ENCODE measurements at places on chromosomes 2 and 18. TPM values are rescaled to one million over a fixed set of nuclear protein-coding genes. Genes with fewer than 3 reads are reported as not detected.

DNA sequence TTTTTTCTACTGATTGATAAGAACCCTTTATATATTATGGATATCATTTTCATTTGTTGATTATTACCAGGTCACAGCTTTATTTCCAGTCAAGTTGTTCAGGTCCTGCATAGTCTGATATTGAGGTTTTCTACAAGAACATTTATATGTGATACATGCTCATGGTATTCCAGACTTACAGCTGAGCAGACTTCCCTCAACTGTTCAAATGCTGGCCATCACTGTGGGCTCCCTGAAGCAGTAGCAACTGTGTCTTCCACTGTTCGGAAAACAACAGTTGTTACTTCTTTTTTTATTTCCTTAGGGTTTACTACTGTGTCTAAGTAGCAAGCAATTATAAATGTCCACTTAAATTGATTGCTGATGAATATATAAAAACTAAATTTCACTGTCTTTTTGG lies 79.5 kb downstream of the DGKD start:
- no peak for DNase-seq

GRCh38 chr2:181642086-181642485 lies 14.8 kb downstream of the CERKL start:
- no peak for DNase-seq

Gene PGAP1
- 24.0 TPM for total RNA-seq

DNA sequence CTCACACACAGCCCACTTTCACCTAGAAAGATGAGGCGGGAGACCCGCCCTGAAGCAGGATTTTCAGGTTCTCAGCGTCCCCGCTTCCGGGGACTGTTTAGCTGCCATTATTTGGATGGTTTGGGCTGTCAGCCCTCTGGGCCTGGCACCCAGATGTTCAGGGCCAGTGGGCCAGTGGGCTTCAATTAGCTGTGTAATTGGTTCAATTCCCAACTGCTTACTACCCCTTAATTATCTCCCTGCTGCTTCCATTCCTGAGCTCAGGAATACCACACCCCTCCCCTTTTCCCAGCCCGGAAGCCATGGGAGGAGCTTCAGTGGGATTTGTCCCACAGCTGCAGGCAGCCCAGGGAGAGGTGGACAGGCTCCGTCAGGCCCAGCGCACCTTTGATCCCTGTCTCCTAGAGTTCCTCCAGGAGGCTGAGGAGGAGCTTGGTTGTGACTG lies 114.1 kb upstream of the MYCN start:
- no peak for DNase-seq

Gene ACTG2
- total RNA-seq: 41.2 TPM

- no peak for DNase-seq
Observed at GRCh38 chr2:217884985-217885384, 117.8 kb downstream of the TNS1 start.

Gene UPP2
- total RNA-seq: not detected

Gene CREB1
- 54.3 TPM for total RNA-seq

GRCh38 chr2:235762832-235763598 lies 269.2 kb downstream of the AGAP1 start:
- no peak for DNase-seq

- DNase-seq: peak; percentile 30
Observed at GRCh38 chr2:221554769-221555493, 17.2 kb downstream of the EPHA4 start.

Gene PFN4
- total RNA-seq: not detected

GRCh38 chr2:33085646-33086045 lies 138.9 kb downstream of the LTBP1 start:
- no peak for DNase-seq

GRCh38 chr2:200148366-200148765 lies 158.1 kb upstream of the SPATS2L start:
- no peak for DNase-seq

DNA sequence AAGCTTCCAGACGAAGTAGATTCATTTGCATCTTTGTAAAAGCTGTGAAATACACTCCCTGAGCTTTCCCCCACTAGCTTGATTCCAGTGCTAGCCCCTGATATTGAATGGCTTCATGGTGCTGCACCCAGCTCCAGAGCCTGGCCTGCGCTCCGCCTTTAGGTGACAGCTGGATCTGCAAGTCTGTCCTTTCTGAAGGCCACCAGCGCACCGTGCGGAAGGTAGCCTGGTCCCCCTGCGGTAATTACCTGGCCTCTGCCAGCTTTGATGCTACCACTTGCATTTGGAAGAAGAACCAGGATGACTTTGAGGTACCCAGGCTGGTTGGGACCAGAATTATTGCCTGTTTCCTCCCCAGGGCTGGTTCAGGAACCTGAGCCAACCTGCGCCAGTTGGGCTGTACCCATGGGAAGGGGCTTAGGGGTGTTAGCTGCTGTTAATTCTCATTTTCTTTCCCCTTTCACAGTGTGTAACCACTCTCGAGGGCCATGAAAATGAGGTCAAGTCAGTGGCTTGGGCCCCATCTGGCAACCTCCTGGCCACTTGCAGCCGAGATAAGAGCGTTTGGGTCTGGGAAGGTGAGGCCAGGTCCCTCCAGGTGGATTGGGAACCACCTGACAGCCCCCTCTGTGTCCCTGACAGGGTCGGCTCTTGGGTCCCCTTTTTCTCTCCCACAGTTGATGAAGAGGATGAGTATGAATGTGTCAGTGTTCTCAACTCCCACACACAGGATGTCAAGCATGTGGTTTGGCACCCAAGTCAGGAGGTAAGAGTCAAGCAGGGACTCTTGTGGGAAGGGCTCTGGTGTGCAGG lies 1.3 kb downstream of the CIAO1 start:
- peak; percentile 65 for DNase-seq

DNA sequence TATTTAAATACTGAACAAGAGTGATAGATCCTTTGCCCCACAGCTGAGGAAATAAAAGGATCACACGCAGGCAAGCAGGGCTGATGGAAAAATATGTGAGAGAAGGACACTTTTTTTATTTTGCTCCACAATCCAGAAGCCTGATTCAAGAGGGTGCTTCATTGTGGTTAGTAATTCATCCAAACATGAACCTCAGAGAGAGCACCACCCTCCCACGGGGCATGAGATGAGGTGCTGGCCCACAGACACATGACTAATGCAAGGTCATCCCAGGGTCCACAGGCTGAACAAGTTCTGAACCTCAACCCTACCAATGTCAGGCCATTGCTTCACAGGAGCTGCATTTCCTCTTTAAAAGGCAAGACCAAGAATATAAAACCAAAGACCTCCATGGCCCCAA lies 239.6 kb downstream of the MREG start:
- no peak for DNase-seq

Gene AMER3
- total RNA-seq: 0.70 TPM

GRCh38 chr18:48126240-48126639 lies 195.8 kb upstream of the SMAD2 start:
- no peak for DNase-seq

DNA sequence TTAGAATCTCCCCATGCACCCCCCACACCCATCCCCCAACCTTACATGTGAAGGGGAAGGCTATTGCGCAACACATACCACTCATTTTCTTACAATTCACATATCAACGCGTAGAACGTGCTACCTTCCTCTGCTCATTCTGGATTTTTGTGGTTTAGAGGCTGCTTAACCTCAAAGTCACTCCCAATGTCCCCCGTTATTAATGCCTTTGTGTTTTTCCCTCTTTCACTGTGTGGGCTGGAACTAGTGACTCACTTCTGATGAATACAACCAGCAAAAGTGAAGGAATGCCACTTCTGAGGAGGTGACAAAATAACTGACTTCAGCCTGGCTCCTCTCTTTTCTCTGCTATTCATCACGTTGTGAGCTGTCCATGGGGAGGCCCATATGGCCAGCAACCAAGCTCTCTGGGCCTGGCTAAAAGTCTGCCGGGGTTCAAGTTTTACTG lies 342.5 kb upstream of the NXPH2 start:
- no peak for DNase-seq

Gene LHCGR
- not detected for total RNA-seq

GRCh38 chr2:19860022-19860421 lies 41.8 kb downstream of the TTC32 start:
- DNase-seq: no peak

Gene EVX2
- not detected for total RNA-seq

Gene PROKR1
- total RNA-seq: not detected

GRCh38 chr18:12796448-12796847 lies 87.6 kb downstream of the PTPN2 start:
- no peak for DNase-seq

Gene RAB27B
- 2.5 TPM for total RNA-seq

GRCh38 chr2:15565994-15566671 lies 5.0 kb upstream of the NBAS start:
- DNase-seq: no peak

- peak; percentile 47 for DNase-seq
Observed at GRCh38 chr2:8543060-8543382, 138.8 kb upstream of the ID2 start.

DNA sequence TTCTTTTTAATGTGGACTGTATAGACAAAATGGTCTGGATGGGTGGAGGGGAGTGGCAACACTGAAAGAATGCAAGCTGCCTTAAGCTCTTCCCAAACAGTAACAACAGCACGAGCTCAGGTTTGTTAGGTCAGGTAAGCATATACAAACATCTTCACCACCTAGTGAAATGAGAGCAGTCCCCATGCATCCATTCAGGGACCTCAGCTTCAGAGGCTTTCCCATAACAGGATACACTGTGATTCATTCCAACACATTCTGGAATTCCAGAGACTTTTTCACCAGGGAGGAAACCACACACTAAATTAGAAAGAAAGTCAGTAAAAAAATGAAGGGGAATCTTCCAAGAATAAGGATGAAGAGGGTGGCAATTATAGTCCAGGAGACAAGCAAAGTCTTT lies 50.4 kb upstream of the BZW1 start:
- no peak for DNase-seq

DNA sequence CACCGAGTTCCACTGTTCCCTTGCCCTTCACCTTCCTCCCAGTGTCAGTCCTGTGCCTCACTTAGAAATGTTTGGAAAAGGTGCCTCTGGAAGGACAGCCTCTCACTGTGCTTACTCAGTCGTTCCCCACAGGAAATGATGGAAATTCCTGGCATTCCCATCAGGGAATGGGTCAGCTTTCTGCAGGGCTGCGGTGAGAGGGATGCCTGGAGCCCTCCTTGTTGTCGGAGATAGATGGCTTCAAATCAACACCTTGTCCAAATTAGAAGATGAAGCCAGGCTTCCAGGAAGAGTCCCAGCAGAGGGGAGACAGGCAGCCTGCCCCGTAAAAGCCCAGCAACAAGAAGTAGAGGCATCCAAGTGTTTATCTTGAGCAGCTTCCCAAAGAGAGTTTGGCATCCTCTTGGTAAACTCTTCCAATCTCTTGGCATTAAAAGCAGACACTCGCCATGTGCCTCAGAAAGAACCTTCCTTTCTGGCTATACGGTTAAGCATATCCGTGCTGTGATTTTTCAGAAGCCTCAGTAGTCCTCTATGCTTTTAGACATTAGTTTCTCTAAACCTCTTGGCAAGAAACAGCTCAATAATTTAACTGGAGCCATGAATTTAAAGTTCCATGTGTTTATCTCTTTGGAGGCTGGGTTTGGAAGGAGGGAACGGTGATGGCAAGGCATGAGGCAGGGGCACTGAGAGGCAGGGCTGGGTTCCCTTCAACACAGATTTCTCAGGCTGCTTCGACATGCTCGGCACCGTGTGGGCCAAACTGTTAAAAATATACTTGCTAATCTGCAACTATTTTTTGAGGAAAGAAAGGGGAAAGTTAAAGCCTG lies 25.1 kb downstream of the COLEC12 start:
- DNase-seq: no peak

DNA sequence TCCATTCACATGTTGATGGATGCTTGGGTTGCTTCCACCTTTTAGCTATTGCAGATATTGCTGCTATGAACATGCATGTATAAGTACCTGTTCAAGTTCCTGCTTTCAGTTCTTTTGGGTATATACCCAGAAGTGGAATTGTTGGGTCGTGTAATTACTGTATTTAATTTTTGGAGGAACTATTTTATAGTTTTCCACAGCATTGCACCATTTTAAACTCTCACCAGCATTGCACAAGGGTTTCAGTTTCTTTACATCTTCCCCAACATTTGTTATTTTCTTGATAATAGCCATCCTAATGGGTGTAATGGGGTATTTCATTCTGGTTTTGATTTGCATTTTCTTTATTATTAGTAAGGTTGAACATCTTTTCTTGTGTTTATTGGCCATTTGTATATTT lies 16.0 kb downstream of the ACTR3 start:
- DNase-seq: no peak

- no peak for DNase-seq
Observed at GRCh38 chr2:7599462-7600258, 682.4 kb downstream of the RNF144A start.

- peak; percentile 28 for DNase-seq
Observed at GRCh38 chr2:8229546-8229986, 452.3 kb upstream of the ID2 start.

- no peak for DNase-seq
Observed at GRCh38 chr2:219619235-219619634, 8.2 kb upstream of the SLC4A3 start.

GRCh38 chr2:171217330-171217729 lies 56.6 kb upstream of the TLK1 start:
- DNase-seq: no peak

- DNase-seq: no peak
Observed at GRCh38 chr2:47037678-47038077, 117.4 kb downstream of the STPG4 start.

- DNase-seq: no peak
Observed at GRCh38 chr2:240127191-240127750, 8.8 kb downstream of the COPS9 start.

DNA sequence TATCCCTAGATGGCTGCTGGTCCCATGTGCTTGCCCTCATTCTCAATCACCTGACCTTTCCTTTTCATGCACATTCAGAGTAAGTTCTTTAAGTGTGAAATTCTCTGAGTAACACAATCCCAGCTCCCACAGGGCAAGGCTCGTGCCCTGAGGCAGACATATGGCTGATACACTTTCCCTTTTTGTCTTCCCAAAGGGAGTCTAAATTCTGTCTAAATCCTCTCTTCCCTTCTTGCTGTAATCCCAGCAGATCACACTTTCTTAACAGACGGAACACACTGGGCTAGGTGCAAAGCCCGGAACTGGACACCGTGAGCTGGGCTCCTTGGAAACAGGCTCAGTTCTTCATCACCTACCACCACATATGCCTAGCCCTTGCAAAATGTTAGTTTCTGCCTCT lies 147.6 kb downstream of the GALNT14 start:
- DNase-seq: no peak

DNA sequence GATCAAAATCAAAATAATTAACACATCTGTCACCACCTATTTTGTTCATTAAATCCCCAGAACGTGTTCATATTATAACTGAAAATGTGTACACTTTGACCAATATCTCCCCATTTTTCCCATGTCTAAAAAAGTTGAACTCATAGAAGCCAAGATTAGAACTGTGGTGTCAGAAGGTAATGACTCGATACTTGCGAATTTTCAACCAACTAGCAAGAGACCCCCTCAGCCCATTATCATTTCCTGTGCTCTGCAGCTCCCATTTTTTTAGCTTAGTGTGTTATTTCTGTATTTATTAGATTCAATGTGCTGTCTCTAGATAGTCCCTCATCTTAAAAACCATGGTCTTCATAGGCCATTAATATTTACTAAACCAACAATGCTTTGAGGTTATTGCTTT lies 248.7 kb upstream of the PIK3C3 start:
- no peak for DNase-seq

GRCh38 chr2:223052548-223053483 lies 826 bp downstream of the KCNE4 start:
- no peak for DNase-seq

GRCh38 chr2:60794271-60794863 lies 38.3 kb downstream of the PAPOLG start:
- no peak for DNase-seq

Gene TP53I3
- 87.5 TPM for total RNA-seq

GRCh38 chr2:111656436-111656835 lies 227.6 kb downstream of the ANAPC1 start:
- DNase-seq: no peak

Gene CD8A
- total RNA-seq: 3.4 TPM

Gene SH3YL1
- 163 TPM for total RNA-seq

GRCh38 chr2:238220892-238221521 lies 17.5 kb upstream of the ILKAP start:
- no peak for DNase-seq

All from Peyer's patch (tissue), 4 donors.